NCI-H460 (cell line): ENCODE measurements at places on chromosomes 12 and 14.

DNA sequence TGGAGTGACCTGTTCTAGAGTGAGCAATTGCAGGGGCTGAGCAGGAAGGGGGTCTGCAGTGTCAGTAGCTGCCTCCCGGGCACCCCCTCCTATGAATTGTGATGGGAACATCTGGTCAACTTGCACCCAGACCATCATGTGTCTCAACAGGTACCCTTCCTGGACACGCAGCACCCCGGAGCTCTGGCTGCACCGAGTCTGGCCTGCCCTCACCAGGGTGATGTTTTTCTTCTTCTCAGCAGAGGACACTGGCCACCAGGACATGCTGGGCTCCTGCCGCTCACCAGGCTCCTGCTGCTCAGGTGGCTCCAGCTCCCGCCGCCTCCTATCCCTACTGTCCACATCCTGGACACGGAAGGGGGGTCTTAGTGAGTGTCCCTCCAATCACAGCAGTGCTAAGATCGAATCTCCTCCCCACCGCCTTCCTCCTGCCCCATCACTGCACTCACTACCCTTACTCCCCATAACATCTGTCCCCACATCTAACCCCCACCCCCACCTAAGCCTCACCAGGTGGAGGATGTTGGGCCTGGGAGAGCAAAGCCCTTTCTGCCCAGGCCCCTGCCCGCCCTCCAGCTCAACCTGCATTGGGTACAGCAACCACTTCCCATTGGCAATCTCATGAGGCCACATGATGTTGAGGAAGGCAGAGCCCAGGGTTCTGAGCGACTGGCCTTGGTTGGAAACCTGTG, 14.9 kb downstream of the ITGA7 start:
- DNase-seq = no peak

- DNase-seq = no peak
Observed at GRCh38 chr14:73786636-73787485, 64.8 kb upstream of the PTGR2 start.

DNA sequence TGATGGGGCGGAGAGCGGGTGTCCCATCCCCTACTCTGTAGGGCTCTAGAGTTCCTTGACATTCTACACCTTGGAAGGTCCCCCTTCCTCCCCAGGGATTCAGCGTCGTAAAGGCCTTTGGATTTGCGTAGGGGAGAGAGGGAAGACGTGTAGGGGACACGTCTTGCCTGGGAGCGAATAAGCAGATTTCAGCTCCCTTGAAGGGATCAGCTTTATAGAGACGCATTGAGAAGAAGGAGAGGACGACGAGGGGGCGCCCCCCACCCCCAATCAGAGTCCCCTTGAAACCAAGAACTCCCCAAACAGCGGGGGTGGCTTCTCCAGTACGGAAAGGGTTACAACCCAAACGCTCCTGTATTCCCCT, 324 bp downstream of the CALCOCO1 start:
- no peak for DNase-seq

DNA sequence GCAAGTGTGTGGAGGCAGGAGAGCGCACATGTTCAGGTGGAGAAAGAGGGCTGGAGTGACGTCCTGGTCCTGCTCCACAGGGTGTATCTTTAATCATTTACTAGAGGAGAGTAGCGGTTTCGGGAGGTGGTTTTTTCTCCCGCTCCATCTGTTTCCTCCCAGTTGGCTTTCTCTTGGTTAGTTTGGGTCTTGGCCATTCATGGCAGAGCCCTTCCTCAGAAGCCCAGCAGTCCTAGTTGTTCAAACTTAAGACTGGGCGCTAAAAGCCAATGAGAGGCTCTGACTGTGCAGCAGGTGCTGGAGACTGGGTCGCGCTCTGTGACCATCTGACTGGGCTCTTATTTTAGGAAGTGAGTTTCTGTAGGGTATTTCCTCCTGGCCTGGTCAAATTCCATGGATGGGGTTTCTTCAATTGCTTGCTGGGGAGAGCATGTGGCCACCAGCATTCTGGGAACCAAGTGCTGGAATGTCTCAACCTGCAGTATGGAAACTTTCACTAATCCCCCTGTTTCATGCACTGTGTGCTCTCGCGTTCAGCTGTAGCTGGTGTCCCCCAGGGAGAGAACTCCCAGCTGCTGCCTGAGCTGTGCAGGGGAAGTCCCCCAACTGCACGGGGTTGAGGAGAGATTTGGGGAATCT, 27.4 kb upstream of the TSPAN9 start:
- DNase-seq = no peak

GRCh38 chr14:100391724-100392123, 68.6 kb downstream of the SLC25A47 start:
- no peak for DNase-seq

DNA sequence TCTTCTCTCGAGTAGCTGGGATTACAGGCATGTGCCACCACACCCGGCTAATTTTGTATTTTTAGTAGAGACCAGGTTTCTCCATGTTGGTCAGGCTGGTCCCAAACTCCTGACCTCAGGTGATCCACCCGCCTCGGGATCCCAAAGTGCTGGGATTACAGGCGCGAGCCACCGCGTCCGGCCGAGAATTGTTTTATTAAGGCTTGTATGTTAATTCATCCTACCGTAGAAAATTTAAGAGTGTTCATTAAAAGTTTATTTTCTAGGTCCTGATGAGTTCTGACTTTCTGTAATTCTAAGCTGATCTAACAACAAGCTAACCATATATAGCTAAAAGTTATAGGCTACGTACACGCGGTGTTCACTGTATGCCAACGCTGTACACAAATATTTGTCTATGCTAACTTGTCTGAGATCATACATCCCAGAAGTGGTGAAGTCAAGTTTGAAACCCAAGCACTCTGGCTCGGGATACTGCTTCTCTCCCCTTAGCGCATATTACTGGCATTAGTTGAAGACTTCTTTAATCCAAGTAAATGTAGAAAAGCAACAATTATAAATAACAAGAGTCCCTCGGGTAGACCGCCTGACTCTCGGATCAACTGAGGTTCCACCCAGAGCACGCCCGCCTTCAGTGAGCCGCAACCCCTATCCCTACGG, 570 bp upstream of the MRPS35 start:
- DNase-seq = no peak

DNA sequence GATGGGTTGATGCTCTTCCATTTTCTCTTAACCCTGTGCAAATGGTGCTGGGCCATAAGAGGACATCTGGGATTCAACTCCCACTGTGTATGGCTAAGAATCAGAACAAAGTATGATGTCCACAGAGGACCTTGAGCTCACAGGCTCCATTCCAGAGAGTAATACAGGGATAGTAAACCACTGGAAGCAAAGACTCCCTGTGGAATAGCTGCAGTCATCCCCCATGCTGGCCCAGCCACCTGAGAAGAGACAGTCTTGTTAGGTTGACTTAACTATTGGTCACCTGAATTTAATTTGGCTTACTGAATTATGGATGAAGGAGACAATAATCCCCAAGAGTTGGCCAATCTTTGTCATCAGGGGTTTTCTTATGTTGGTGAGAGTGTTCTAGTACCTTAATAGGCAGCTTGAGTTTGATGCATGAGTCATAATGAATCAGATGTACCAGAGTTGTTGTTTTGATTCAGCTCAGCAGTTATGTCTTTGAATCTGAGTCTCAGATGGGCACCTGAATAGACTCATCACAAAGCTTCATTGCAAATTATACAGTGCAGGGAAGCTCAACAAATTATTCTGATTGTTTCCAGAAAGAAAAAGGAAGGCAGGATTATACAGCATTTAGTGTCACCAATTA, 122.7 kb downstream of the SSPN start:
- DNase-seq = no peak

- DNase-seq = no peak
Observed at GRCh38 chr12:5402009-5402935, 29.6 kb upstream of the NTF3 start.

GRCh38 chr14:68814539-68815297, 21.9 kb upstream of the ZFP36L1 start:
- DNase-seq = no peak
